ENCODE measurements at places on chromosomes 12 and 14.

DNA sequence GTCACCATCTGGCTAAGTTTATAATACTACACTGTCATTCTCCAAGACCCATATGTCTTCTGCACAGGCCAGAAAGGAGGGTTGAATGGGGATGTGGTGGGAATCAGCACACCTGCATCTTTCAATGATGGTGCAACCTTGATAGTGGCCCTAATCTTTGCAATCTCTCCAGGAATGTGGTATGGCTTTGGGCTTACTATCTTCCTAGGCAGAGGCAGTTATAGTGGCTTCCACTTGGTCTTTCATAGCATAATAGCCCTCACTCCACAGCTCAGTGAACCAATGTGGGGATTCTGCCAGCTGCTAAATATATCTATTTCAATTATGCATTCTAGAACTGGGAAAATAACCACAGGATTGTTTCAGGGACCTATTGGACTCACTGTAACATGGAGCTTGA, 61.8 kb upstream of the ATP2B1 start:
- DNase-seq = no peak

DNA sequence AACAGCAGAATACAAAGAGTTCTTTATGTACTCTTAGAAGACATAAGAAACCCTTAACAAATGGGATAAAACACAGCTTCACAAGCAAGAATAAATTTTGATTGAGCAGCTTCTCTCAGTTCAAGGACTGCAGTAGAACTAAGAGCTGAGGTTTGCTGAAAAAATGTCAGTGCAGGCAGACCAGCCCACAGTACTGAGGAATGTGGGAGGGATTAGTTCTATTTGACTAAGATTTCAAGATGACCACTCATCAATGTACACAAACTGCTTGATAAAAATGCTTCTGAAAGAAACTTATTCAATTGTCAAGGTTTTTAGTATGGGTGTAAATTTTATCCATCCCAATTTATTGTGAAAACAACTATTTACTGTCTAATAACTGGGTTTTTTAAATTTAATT, 138.4 kb downstream of the SEC23A start:
- DNase-seq = no peak

DNA sequence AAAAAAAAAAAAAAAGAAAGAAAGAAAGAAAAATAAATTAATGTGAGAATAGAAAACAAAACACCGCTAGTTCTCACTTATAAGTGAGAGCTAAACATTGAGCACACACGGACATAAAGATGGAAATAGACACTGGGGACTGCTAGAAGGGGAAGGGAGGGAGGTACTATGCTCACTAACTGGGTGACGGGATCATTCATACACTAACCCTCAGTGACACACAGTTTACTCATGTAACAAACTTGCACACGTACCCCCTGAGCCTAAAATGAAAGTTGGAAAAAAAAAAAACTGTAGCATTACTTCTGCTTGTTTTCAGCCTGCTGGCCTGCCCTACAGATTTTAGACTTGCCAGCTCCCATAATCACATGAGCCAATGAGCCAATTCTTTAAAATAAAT, 10.5 kb upstream of the PRMT5 start:
- DNase-seq = no peak

DNA sequence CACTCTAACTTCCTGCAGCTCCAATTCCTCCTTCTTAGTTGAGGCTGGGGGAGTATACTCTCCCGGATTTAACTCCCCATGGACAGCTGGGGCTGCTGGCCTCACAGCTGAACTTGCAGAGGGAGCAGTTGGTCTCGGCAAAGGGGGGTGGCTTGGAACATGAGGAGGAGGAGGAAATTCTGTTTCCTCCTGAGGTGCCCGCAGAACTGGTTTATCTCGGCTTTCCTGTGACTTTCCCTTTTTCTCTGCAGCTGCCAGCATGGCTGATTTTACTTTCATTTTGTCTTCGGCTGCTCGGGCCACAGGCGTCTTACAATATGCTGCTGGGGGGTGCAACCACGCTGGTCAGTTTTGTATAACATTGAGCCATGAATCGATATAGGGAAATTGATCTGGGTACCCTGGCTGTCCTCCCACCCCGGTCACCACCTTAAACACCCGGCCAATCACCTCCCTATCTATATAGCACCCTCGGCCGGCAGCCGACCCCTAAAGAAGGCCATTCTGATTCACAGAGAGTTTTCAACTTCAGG, 1317.6 kb downstream of the TMEM121 start:
- peak; percentile 28 for DNase-seq

DNA sequence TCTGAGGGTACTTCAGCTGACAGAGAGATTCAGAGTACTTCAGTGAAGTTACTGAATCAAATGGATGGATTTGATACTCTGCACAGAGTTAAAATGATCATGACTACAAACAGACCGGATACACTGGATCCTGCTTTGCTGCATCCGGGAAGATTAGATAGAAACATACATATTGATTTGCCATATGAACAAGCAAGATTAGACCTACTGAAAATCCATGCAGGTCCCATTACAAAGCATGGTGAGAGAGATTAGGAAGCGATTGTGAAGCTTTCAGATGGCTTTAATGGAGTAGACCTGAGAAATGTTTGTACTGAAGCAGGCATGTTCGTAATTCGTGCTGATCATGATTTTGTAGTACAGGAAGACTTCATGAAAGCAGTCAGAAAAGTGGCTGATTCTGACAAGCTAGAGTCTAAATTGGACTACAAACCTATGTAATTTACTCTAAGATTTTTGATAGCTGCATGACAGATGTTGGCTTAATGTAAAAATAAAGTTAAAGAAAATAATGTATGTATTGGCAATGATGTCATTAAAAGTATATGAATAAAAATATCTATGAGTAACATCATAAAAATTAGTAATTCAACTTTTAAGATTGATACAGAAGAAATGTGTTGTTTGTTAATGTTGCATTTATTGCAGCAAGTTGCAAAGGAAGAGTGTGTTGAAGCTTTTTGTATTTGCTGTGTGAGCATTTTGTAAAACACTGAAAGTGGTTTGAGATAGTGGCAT, 136.1 kb upstream of the RAP1B start:
- DNase-seq = no peak

GRCh38 chr12:25320123-25321006, 69.6 kb upstream of the KRAS start:
- no peak for DNase-seq

DNA sequence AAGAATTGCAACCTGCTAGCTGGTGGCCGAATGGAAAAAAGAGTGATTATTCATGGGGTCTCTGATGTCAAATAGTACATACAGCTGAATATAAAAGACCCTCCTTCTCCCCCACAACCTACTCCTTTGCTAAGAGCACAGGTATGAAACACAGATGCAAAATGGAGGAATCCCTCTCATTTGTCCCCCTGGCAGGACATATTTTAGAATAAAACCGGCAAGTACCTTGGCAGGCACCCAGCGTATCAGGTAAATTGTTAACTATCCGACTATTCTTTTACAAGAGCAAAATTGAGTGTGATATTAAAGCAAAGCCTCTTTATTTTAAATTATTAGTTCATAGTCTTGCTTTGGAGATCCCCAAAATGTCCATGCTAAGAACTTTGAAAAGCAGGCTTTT, 73.7 kb upstream of the USP44 start:
- no peak for DNase-seq

GRCh38 chr12:107291018-107291417, 197.7 kb upstream of the CRY1 start:
- no peak for DNase-seq

GRCh38 chr12:19200261-19200660, 70.7 kb downstream of the PLEKHA5 start:
- DNase-seq = no peak
